ENCODE measurements at places on chromosomes 2 and 18. TPM values are rescaled to one million over a fixed set of nuclear protein-coding genes. Genes with fewer than 3 reads are reported as not detected.
A peak's percentile ranks its signal among the peaks of the same experiment; 100 is the strongest.

Gene GAL3ST2
- total RNA-seq, result not detected

Gene ADNP2
- total RNA-seq, result 12.9 TPM

Gene FRZB
- 0.98 TPM for total RNA-seq

Gene NHEJ1
- total RNA-seq, result 24.1 TPM

Gene SPDYA
- total RNA-seq, result 0.20 TPM

Gene SLC5A7
- not detected for total RNA-seq

Gene COL6A3
- total RNA-seq, result 4.1 TPM

DNA sequence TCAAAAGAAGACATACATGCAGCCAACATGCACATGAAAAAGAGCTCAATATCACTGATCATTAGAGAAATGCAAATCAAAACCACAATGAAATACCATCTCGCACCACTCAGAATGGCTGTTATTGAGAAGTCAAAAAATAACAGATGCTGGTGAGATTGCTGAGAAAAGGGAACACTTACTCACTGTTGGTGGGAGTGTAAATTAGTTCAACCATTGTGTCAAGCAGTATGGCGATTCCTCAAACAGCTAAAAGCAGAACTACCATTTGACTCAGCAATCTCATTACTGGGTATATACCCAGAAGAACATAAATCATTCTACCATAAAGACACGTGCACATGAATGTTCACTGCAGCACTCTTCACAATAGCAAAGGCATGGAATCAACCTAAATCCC is 95.5 kb upstream of the XIRP2 start:
- no peak for DNase-seq

GRCh38 chr18:36465970-36466369 is 168.5 kb downstream of the FHOD3 start:
- no peak for DNase-seq

- no peak for DNase-seq
Measured at GRCh38 chr2:204150721-204151120, 214.2 kb downstream of the ICOS start.

GRCh38 chr2:172234716-172235691 is 132.3 kb upstream of the DLX2 start:
- peak; percentile 22 for DNase-seq

DNA sequence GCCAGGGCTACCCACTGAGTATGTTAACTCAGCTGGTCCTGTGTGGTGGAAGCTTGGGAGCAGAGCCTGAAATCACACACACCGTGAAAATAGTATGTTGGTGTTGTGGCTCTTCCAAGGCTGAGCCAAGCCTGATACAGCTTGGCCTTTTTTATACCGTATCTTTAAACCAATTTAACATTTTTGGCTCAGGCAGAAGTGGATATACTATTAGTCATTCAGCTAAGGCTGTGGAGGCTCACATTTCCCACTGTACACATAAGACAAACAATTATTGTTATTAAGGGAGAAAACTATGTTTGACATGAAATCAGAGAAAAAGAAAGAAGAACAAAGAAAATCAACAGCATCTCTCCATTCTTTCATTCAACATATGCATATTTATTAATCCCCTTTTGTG is 159.0 kb downstream of the BCL11A start:
- no peak for DNase-seq

DNA sequence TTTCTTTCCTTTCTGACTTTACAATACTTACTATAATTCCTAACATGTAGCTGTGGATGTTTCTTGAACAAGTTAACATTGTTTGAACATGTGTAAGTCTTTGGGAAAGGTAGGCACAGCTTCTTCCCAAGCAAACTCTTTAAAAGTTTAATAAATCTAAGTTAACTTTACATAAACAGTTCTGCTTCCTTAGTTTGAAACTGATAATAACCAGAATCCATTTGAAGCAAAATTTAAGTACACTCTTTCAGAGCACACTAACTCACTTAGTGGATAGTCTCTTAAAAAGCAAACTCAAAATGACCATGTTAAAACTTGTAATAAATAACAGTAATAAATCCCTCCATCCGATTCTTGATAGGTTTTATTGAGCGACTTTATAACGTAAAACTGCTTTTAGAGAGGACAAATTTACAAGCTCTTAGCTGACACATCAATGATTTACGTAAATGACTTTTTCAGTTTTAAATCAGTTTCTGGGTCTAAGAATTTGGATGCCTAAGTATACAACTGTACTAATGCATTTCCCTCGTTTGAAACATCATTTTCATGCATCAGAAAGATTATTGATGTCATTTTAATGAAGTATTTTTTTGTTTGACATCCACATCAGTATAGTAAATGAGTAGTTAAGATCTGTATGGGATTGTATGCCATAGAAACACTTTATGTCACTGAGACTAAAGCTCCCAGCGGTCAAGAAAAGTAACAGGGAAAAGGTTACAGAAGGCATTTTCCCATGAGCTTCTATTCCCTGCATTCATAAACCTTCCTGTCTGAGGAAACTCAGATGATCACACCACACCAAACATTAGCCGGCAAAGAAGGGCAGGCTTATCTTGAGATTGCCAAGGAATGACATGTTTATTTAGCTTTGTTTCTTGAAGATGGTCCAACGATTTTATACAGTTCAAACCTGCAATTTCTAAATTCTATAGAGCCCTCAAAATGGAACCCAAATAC is 67.5 kb downstream of the PDE1A start:
- DNase-seq, result no peak

DNA sequence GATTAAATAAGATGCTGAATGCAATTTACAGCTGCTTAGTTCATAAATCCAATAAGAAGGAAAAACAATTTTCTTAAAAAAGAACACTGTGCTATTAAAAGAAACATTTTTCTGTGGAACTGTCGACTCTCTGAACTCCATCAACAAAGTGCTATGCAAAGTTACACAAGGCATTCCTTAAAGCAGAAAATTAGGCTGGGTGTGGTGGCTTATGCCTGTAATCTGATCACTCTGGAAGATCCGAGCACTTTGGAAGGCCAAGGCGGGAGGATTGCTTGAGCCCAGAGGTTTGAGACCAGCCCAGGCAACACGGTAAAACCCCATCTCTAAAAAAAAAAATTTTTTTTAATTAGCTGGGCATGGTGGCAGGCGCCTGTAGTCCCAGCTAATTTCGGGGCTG is 13.0 kb downstream of the MCM6 start:
- DNase-seq, result no peak

DNA sequence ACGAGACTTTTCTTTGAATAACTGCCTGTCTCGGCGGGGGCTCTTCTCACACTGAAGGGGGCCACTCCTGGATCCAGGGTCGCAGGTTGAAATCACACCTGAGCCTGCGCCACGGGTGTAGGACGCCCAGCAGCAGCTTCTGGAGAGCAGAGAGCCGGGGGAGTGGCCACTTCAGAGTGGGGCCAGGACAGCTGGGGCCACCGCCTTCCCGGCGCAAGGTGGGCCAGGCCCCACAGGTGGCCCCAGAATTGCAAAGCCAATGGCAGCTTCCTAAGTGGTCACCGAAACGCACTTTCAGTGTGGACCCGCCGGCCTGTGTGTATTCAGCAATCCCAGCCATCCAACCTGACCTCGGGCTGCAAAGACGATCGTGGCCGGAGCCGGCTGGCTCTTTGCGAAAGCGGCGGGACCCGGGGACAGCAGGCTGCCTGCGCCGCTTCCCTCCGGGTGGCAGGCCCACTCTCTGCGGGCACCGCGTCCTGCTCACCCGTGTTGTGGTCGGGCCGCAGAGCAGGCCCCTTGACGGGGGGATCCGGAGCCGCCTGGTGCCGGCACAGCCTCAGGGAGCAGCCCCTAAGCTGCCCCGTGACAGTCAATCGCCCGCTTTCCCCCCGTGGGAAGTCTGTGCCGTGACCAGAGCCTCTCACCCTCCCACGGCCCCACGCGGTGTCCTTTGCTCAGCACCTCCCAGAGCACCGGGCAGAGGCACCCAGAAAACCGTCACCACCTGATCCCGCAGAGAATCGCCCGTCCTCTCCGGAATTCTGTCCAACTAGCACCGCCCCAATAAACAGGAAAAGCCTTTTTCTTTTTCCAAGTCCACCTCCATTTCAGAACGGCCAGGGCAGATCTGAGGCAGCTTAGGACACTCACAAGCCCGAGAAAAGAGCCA is 144.7 kb downstream of the ZNF516 start:
- DNase-seq, result no peak

Data from RPMI7951 (cell line).